ENCODE measurements at places on chromosomes 5 and 9.

DNA sequence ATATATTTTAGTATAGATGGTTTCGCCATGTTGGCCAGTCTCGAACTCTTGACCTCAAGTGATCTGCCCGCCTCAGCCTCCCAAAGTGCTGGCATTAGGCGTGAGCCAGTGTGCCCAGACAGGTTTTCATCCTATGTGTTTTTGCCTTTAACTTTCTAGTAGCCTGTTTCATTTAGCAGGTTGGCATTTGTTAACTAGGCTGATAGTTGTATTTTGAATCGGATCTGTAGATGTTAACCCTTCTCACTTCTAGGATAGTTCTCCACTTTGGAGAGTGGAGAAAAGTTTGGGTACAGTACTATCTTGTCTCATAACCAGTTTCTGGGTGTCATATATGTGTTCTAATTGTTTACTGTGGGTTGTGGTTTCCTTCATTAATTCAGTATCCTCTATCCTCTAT, 7.3 kb upstream of the FGF18 start:
- DNase-seq = no peak

DNA sequence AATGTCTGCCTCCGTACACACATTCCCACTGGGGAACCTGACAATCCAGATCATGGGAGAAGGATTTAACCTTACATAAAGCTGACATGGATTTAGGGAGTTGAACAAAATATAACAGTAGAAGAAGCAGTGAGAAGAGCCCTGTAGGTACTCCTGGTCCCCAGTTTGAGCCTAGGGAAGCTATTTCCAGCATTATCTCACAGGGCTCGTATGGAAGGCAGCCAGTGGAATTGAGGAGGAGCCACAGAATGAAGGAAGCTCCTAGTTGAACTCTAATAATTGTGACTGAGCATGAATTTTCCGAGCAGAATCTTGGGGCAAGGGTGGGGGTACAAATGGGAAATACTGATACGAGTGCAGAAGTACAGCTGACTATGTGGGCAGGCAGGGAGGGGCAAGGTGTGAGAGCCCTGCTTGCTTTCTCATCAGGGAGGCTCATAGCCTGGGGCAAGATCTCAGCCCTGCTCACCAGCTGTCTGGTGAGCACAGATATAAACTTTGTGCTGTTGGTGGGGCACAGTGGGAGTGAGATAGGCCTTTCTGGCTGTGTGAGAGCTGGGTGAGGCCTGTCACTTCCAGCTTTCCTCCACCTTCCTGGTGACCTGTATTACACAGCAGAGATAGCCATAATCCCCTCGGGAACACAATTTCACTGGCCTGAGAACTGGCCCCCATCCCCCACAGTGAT, 290.7 kb upstream of the IL12B start:
- no peak for DNase-seq

GRCh38 chr9:71122022-71122275, 528 bp upstream of the TRPM3 start:
- DNase-seq = no peak

GRCh38 chr5:167696558-167697314, 594.7 kb upstream of the WWC1 start:
- DNase-seq = no peak

DNA sequence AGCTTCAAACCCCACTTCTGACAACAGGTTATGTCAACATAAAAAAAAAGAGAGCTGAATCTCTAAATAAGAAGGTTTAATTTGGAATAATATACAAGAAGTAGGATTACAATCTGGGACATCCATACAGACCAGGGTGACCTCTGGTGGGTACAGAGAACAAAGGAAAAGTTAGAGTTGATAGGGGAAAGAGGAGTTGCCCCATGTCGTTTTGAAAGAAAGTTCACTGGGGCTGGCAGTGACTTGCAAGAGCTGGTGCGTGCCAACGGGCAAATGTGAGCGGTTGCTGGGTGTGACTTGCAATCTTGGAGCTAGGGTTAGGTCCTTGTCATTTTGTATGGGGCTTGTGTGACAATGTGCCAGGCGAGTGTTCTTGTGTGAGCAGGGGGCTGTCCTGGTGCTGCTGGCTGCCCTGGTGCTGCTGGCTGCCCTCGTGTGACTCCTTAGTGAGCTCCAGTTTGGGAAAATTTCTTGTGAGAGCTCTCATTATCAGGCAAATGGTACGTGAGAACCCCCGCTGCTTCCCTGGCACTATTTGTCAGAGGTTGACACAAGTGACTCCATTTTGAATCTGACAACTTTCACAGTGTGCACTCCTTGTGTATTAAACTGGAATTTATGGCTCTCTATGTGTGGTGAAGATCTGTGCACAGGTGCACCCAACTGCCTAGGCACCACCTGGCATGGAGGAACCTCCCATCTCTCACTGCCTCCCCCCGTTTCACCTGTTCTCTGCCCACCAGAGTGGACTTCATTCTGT, 69.8 kb downstream of the UBE2QL1 start:
- no peak for DNase-seq
